ENCODE measurements at places on chromosomes 7 and 10.

DNA sequence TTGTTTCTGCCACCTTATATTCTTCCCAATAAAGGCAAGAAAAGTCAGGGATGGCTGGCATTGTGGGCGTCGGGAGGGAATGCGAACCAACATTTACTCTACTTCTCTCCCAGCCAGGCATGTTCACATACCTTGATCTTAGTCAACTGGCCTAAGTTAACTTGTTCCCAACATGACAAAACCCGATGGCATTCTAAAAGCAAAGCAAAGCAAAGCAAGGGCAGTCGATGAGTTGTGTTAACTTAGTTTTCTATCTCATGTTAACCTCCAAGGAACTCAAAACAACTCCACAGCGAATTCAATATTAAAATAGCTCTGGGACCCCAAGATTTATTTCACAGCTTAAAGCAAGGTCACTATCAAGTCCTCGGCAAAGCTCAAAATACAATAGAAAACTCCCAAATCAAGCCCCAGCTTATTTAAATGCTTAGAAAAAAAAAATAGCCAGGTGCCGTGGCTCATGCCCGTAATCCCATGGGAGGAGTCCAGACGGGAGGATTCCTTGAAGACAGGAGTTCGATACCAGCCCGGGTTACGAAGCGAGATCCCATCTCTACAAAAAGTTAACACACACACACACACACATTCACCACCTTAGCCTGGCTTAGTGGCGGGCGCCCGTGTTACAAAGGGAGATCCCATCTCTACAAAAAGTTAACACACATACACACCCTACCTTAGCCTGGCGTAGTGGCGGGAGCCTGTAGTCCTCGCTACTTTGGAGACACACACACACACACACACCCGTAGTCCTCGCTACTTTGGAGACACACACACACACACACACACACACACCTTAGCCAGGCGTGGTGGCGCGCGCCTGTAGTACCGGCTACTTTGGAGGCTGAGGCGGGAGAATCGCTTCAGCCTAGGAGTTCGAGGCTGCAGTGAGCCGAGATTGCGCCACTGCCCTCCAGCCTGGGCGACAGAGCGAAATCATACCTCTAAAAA lies 901 bp upstream of the CCNY start:
- DNase-seq: peak; percentile 42

GRCh38 chr7:43630482-43630881 lies 47.6 kb downstream of the STK17A start:
- DNase-seq: no peak

DNA sequence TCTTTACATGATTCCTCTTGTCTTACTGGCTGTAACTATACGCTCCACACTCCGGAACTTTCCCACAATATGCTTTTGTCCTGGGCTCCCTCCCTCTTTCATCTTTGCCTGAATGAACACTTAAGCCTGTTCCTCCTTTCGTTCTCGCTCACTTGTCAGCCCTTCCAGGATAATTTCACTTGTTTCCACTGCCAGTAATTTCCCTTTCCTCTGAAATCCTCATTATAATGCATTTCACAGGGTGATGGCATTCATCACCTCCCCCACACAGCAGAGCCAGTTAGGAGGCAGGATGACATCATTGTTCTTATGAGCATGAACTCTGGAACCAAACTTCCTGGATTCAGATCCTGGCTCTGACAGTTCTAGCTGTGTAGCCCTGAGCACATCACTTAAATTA lies 372.6 kb downstream of the GPR158 start:
- DNase-seq: no peak

DNA sequence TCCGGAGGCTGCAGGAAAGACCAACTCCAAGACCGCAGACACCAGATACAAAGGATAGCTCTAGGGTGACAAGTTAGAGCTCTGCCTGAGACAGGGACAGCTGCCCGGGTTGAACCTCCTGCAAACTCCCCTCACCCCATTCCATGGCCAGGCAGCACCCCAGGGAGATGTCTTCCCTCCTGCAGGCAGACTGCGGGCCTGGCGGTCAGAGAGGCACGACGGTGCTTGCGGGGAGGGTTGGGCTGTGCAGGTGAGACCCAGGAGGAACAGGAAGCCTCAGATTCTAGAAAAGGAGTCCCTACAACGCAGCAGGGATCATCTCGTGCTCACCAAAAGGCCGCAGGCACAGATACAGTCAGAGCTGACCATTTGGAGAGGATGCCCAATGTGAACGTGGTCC lies 34.6 kb downstream of the CARD11 start:
- no peak for DNase-seq

- DNase-seq: peak; percentile 97
Measured at GRCh38 chr10:21497177-21497807, 28.2 kb downstream of the SKIDA1 start.
